ENCODE measurements at places on chromosomes 5 and 9. TPM values are rescaled to one million over a fixed set of nuclear protein-coding genes. Genes with fewer than 3 reads are reported as not detected.

DNA sequence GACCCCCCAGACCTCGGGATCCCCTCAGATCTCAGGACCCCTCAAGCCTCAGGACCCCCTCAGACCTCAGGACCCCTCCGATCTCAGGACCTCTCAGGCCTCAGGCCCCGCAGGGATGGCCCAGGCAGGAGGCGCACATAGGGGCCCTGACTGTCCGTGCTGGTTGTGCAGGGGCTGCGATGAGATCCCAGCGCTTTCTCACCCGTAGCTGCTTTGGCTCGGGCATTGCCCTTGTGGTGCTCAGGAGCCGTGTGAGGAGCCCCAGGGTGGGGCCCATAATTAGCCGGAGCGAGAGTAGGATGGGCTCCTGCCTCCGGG, 680 bp upstream of the LPCAT1 start:
- DNase-seq, result no peak

DNA sequence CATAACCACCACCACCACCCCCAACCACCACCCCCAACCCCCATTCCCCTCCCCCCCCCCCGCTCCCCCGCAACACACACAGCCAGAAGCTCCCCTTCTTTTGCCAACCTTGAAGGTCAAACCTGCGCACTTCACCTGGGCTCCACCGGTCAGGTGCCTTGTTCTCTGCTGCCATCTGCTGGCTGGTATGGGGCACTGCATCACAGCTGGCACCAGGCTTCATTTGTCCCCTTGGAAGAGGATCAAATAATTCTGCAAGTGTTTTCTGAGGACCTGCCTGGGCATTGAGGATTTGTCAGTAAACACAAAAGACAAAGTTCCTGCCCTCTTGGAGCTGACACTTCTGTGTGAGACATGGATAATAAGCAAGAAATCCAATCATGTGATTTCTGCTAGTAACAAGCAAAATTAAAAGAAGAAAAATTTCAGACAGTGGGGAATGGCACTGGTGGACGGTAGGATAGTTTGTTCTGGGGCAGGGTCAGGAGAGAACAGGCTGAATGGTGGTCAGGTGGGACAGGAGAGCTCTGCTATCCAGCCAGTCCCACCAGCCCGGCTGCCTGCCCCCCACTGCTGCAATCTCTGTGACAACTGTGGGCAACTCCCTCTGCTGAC, 55.6 kb upstream of the LMX1B start:
- DNase-seq, result peak; percentile 48

DNA sequence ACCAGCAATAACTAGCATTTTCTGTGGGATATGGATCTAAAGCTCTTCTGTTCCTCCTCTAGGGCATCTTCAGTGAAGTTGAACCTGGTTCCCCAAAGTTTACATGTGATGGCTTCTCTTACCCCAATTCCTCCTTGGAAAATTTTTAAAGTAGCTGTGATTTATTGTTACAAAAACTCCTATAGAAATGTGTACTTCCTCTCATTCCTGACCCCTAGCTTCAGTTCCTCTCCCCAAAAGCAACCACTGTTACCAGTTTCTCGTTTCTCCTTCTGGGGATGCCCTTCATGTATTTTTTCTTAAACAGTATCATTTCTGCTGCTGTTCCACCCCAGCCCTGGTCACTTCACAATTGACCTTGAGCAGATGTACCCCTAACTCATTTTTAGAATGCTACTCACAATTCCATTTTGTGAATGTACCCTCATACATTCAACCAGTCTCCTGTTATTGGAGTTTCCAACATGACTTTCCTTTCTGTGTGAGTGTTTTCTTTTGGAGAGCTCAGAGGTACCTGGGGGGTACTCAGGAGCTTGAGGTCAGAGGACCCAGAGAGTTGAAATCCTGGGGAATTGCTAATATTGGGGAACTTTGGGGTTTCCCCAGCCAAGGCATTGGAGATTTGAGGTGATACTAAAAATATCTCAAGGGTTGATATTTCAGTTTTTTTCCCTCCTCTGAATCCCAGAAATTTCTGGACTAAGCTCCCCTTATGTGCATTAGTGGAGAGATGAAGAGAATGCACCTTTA, 18.6 kb upstream of the GLRX start:
- DNase-seq, result no peak

- no peak for DNase-seq
These were observed 9.8 kb upstream of the CPLX2 start for GRCh38 chr5:175861337-175862130.

DNA sequence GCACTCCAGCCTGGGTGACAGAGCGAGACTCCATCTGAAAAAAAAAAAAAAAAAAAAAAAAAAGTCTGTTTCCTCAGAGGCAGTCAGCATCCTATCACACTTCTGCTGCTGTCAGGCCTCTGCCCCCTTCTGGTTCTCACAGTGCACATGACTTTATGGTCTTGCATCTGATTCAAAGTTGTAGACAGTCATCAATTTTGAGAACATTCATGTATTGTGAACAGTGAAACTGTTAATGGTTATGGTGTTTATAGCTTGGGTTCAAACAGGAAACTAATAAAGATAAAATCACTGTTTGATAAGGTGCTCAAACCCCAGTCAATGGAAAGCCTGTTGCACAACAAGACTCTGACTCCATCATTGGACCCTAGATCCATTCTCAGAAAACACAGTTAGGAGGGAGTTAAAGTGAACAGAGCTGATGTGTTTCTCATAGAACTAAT, 61.4 kb downstream of the FOXD1 start:
- no peak for DNase-seq

DNA sequence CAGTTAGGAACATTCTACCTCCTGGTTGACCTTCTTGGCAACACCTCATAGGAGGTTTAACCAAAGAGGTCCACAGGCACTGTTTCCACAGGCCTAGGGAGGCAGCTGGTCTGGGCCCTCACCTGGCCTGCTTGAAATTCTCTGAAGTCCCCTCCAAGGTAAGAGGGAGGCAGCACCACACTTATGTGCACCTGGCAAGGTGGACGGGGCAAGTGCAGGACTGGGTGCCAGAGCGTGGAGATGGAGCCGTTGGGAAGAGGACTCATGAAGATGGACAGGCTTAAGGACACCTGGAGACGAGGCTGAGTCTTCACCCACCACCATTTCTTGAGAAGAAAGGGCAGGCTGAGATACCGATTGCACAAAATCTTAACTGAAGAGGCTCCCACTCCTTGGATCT, 6.6 kb upstream of the BARHL1 start:
- DNase-seq, result no peak

DNA sequence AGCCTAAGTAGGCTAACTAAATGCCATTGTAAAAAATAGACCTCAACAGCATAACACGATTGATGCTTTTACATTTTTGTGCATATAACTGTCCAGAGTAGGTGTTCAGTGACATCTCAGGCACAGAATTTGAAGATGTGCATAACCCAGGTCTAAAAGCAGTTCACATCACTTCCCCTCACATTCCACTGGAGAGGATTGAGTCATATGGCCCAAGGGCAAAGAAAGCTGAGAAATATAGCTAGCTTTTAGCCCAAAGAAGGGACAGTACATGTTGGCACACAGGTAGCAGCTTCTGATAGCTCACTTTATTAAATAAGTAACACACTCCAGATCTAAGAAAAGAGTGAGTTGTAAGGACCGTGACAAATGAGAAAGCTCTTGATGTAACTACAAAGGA, 2259.5 kb upstream of the WWC1 start:
- no peak for DNase-seq

DNA sequence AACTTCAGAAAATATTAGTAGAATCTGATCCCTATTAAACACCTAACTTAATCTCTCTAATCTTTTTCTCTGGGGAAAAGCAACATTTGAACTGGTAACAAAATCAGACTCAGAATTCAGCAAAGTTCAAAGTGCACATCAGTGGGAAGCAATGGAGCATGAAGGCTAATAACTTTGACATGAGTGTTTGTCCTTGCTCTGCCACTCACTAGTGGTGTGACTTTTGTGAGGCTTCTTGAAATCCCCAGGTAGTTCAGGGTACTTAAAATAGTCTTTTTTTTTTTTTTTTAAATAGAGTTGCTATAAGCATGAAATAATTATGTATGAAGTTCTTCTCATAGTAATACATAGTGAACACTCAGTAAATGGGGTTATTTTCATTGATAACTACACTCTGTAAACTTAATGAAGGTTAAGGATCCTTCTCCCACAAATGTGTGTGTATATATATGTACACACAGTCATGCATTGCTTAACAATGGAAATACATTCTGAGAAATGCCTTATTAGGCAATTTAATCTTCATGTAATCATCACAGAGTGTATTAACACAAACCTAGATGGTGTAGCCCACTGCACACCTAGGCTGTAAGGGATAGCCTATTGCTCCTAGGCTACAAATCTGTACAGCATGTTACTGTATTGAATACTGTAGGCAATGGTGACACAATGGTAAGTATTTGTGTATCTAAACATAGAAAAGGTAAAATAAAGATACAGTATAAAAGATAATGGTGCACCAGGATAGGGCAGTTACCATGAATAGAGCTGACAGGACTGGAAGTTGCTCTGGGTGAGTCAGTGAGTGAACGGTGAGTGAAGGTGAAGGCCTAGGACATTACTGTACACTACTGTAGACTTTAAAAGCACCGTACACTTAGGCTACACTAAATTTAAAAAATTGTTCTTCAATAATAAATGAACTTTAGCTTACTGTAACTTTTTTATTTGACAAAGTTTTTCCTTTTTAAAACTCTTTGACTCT, 73.3 kb upstream of the HMHB1 start:
- no peak for DNase-seq

- DNase-seq, result no peak
These were observed 818 bp upstream of the FREM1 start for GRCh38 chr9:14911046-14911445.

GRCh38 chr5:32201122-32201753, 27.1 kb upstream of the GOLPH3 start:
- no peak for DNase-seq

DNA sequence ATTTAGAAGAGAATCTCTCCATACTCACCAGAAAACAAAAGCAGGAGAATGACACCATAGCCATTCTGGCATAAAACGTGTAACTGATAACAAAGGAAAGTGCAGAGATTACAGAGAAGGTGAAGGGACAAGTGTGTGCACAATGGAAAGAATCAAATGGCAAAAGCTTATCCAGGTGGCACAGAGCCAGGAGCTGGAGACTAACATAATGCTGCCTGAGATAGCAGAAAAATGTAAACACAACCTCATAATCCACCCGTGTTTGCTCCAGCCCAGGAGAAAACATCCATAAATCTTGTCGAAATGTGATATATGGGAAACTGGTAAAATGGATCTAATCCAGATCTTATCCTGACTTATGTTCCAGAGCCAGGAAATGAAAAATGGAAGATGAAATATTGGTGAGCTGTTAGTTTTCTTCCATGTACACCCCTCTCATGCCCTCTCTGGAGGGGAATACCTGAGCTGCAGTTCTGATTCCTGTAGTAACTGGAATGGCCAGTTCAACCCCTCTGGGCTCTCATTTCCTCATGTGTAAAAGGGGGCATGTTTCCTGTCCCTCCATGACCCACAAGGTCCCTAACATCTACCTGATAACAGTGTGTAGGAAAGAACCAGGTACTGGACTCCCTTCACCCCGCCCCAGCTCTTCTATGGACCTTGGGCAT, 212.3 kb upstream of the DAPK1 start:
- no peak for DNase-seq

DNA sequence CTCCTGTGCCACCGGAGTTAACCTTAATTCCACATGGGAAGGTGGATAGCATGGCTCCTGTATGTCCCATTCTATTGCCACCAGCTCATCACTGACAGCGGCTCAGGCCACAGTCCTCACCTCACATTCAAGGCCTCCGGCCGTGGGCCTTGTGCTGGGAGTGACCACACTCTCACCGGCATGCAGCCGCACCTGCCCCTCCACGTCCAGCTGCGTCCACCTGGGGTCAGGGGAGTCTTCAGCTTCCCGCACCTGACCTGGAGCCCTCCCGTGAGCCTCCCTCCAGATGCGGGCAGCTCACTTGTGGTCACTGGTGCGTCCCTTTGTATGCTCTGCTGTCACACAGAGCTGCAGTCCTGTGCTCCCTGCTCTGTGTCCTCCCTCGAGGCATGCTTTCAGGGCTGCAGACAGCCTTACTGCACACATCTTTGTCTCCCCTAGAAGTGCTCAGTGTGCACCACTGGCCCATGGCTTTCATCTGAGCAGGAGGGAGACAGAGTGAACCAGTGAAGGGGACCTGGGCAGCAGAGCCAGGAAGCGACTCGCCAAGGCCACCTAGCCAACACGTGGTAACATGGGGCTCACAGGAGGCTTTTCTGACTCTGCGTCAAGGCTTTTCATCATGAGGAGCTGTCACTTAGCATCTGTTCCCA, 210.1 kb downstream of the ERCC6L2 start:
- no peak for DNase-seq

- no peak for DNase-seq
These were observed 266.2 kb upstream of the IRX1 start for GRCh38 chr5:3329427-3329826.

DNA sequence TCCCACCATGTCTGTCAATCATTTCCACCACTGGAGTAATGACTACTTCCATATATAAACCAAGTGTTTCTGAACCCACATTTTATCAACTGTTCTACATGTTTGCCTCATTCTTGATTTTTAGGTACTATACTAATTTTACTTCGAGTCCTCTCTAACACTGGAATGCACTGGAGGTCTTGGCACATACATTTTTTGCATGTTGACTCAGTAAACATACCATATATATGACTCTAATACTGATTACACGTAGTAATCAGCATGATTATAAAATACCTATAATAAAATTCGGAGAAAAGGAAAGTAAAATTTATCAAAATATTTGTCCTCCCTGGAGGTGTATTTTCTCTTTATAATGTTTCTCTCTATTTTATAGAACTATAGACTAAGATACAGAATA, 621.7 kb upstream of the NUDT12 start:
- no peak for DNase-seq

DNA sequence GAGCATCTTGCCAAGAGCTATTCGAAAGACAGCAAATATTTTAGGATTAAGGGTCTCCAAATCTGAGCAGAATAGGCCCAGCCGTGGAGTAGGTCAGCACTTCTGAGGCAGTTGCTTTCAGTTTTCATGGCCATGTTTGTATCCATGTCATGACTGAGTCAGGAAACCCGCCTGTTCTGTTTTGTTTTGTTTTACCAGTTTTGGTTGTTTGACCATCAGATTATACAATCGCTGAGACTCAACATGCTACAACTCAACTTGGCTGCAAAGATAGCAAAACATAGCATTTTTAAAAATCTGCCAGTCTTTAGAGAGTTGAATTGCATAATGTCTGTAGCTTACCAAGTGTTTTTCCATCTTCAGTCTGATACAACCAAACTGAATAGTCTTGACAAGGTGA, 185.1 kb upstream of the ZNF462 start:
- DNase-seq, result no peak

The PCDHGB4 gene
- 2.3 TPM for polyA plus RNA-seq

The LVRN gene
- polyA plus RNA-seq, result 3.2 TPM

The MAMDC2 gene
- 9.1 TPM for polyA plus RNA-seq

The KCNMB1 gene
- 0.48 TPM for polyA plus RNA-seq

The ZNF367 gene
- 9.2 TPM for polyA plus RNA-seq

The TLX3 gene
- not detected for polyA plus RNA-seq

The SPATA31D4 gene
- not detected for polyA plus RNA-seq

All from muscle of arm (tissue), 14 donors.